Aorta (tissue), 5 donors: ENCODE measurements at places on chromosomes 7 and 10. TPM values are rescaled to one million over a fixed set of nuclear protein-coding genes. Genes with fewer than 3 reads are reported as not detected.

GRCh38 chr7:233249-234035 is 41.1 kb downstream of the FAM20C start:
- no peak overlapping the region for H3K27ac ChIP-seq
- H3K36me3 ChIP-seq: no peaks in the 10 kb centered on the region

Gene OPN4
- total RNA-seq: not detected

DNA sequence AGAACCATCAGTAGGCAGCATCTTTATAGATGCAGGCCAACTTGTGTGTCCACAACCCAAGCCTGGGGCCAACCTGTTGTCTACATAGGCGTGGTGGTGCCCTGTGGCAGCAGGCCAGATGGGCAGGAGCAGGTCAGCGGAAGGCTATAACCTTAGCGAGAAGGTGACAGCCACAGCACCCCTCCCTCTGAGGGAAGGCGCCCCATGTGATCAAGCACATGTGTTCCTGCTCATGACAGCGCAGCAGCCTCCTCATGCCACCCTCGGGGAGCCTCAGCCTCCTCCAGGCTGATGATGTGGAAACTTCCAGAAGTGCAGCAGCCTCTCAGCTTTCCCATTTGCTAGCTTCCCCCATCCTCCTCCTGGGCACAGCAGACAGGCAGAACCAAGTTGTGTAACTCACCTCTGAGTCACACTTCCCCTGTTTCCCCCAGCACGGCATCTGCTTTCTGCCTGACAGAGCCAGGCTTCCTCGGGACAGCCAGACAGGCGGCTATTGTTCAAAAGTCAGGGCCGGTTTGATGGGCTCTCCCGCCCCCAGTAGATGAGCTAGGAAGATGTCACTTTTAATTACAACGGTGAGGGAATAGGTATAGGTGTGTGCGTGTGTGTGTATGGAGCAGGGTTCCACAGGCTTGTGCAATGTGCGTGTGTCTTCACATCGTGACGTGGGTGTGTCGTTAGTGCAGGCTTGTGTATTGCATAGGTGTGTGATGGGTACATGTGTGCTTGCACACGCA is 312.0 kb upstream of the ZMIZ1 start:
- H3K4me1 ChIP-seq: no peaks in the 10 kb centered on the region
- H3K27me3 ChIP-seq: no peaks in the 10 kb centered on the region
- H3K27ac ChIP-seq: no peak overlapping the region
- DNase-seq: peak; percentile 84

DNA sequence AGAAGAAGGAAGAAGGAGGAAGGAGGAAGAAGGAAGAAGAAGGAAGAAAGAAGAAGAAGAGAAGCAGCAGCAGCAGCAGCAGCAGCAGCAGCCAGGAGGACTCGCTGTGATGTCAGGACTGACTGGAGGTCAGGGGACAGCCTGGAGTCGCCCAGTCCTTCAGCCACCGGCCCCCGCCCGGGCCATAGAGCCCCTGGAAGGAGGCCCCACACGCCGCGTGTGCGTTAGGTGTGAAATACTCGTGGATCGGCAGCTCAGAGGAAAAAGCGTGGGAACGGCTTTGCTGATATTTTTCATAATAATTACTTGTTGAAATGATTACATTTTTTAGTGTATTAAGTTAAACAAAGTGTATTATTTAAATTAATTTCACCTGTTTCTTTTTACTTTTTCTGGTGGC is 48.4 kb downstream of the UNCX start:
- peak; percentile 33 for DNase-seq
- H3K27me3 ChIP-seq: no peaks in the 10 kb centered on the region
- H3K36me3 ChIP-seq: no peaks in the 10 kb centered on the region
- H3K27ac ChIP-seq: no peak overlapping the region
- no peak overlapping the region for H3K4me3 ChIP-seq
